ENCODE measurements at places on chromosomes 6 and 20. TPM values are rescaled to one million over a fixed set of nuclear protein-coding genes. Genes with fewer than 3 reads are reported as not detected.

DNA sequence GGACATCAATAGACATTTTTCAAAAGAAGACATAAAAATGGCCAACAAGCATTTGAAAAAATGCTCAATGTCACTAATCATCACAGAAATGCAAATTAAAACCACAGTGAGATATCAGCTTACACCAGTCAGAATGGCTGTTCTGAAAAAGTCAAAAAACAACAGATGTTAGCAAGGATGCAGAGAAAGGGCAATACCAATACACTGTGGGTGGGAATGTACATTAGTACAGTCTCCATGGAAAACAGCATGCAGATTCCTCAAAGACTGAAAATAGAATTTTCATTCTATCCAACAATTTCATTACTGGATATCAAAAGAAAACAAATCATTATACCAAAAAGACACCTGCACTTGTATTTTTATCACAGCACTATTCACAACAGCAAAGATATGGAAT lies 85.3 kb downstream of the DCDC2 start:
- no peak for DNase-seq

Gene PPP1R16B
- 24.3 TPM for total RNA-seq

Gene PIGU
- 11.7 TPM for total RNA-seq

DNA sequence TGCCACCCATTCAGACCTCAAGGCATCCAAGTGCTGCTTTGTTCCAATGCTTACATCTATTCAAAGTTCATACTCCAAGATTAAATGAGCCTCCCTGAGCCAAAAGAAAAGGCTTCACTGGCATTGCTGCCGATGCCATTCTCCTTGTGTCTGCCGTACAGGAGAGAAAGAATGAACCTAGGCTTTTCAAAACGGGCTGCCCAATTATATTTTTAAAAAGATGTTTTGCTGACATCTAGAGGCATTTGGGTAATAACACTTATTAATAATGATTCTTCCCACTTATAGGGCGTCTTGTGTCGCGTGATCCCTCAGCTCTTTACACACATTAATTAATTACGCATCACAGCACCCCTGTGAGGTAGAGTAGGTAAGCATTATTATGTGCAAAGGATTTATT lies 545.6 kb downstream of the PKHD1 start:
- DNase-seq = no peak

DNA sequence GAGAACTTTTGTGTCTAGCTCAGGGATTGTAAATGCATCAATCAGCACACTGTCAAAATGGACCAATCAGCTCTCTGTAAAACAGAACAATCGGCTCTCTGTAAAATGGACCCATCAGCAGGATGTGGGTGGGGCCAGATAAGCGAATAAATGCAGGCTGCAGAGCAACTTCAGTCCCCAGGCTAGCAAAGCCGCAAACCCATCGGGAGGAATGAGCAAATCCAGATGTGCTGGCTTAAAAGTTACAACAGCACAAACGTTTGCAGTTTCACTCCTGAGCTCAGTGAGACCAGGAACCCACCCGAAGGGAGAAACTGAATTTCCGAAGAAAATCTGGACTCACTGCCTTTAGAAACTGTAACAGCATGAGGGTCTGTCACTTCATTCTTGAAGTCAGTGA lies 21.9 kb upstream of the MBOAT1 start:
- DNase-seq = no peak

Gene OPN5
- total RNA-seq = not detected

- no peak for DNase-seq
Observed at GRCh38 chr6:160247457-160247883, 11.2 kb downstream of the SLC22A2 start.

DNA sequence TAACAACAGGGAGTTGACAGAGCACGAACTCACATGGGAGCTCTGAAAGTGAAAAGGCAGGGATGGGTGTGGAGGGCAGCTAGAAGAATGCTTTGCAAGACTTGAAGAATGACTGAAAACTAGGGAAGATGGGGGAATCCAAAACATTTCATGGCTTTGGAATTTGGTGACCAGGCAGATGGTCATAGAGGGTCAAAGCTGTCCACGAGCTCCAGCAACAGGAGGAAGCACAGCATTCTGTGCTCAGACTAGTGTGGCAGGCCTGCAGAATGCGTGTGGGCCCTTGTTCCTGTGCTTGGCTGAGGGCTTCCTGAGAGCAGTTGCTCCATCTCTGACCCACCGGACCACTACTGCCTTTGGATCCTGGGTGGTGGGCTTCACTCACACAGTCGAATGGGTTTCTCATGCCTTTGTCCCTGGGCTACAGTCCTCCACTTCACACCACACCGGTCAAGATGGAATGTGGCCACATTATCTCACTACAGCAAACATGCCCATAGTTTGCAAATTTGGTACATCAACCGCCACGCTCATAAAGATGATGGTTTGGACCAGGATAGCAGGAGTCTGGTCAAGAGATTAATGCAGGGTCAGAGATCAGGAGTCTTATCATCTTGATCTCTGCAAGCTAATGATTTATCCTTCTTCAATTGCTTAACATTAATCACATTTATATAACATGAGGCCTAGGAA lies 100.7 kb downstream of the SGK1 start:
- no peak for DNase-seq

GRCh38 chr6:22783931-22784330 lies 214.6 kb downstream of the HDGFL1 start:
- DNase-seq = no peak

DNA sequence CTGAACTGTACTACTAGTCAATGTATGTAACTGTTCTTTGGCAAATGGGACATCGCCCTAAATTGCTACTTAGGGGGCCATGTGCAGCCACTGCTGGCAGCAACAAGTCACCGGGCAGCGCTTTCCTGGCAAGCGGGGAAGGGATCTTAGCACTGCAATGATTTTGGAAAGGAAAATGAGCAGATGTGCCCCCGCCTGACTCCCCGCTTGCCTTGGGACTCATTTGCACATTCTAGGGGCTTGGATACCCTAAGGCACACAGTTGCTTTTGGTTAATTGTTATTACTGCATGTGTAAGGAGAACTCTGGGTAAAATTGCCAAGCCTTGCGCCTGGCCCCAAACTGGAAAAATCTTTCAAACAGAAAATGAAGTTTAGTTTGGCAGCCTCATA lies 32.2 kb downstream of the CD83 start:
- no peak for DNase-seq

GRCh38 chr20:37185686-37186085 lies 6.3 kb upstream of the MROH8 start:
- no peak for DNase-seq

Gene TCP11
- total RNA-seq = not detected

Gene MCCD1
- total RNA-seq = not detected

DNA sequence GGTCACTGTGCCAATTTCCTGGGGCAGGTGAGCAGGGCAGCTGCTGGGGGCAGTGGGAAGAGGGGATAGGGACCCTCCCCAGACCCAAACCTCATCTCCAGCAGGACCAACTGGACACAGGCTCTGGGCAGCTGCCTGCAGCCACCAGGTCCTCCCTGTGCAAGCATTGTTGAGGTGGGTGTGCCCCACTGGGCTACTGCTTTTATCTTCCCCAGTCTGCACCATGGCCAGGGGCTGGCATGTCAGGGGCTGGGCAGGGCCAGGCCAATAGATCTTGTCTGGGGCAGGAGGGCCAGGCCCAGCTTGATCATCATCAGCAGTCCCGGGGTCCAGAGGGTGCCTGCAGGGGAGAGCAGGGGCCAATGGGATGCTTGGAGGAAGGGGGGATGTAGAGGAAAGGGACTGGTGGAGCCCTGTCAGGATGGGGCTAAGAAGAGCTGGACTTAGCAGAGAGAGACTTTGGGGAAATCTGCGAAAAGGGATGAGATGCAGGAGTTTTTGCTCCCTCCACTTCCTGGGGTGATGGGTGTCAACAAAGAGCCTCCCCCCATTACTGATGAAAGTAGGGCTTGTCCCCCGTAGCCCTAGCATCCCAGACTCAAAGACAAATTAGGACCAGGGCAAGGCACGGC lies 5.7 kb downstream of the EBF4 start:
- peak; percentile 80 for DNase-seq

Gene CLPSL2
- not detected for total RNA-seq

GRCh38 chr20:48794360-48794759 lies 33.4 kb downstream of the PREX1 start:
- no peak for DNase-seq

DNA sequence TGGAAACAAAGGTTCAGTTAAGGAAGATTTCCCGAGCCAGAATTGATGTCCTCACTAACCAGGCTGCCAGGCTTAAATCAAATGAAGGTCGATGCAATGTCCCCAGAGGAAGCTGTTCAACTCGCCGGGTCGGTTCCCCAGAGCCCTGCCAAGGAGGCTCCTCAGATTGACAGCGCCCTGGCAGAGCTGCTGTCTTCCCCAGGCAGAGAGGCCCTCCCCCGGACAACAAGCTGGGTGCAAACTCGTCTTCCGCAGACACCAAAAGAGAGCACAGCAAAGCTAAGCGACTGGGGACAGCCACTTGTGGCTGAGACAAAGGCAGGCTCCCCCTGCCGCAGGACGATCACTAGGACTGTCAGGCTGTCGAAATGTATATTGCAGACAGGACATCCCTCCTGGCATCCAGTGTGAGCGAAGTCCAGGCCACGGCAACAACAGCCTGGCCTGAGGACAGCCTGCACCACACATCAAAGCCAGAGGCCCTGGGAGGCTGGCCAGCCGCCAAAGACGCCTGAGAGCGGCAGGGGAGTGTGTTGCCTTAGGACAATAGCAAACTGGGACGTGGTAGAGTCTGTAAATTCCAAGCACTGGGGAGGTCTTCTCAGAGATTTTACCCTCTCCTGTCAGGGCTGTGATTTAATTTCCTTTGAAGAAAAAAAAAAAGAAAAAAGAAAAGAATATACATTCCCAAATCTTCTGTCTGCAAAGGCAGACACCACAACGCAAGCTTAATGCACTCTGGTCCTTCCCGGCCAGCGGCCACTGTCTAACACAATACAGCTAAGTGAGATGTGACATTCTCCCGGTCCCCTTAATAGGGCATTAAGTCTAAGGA lies 99.1 kb downstream of the HIVEP2 start:
- DNase-seq = peak; percentile 93

Gene PTCRA
- not detected for total RNA-seq

- DNase-seq = no peak
Observed at GRCh38 chr6:16243055-16243454, 4.7 kb downstream of the GMPR start.

DNA sequence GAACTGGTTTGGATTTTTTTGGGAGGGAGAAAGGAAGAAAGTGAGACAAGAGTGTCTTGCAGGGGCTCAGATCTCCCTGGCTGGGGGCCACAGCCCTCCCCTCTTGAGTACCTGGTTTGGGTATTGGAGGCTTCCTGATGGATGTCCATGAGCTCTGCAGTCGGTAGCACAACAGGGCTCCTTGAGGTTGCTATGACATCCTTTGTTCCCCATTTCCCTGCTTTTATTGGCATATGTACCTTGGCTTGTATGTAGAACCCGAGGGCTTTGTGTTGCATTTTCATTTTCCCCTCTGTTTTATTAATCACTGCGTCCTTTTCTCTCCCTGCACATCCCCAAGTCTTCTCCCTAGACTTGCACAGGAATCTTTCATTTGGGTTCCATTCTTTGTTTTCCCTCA lies 355.5 kb upstream of the TSHZ2 start:
- DNase-seq = no peak

Gene LST1
- total RNA-seq = 23.8 TPM

Gene SPATS1
- total RNA-seq = not detected

DNA sequence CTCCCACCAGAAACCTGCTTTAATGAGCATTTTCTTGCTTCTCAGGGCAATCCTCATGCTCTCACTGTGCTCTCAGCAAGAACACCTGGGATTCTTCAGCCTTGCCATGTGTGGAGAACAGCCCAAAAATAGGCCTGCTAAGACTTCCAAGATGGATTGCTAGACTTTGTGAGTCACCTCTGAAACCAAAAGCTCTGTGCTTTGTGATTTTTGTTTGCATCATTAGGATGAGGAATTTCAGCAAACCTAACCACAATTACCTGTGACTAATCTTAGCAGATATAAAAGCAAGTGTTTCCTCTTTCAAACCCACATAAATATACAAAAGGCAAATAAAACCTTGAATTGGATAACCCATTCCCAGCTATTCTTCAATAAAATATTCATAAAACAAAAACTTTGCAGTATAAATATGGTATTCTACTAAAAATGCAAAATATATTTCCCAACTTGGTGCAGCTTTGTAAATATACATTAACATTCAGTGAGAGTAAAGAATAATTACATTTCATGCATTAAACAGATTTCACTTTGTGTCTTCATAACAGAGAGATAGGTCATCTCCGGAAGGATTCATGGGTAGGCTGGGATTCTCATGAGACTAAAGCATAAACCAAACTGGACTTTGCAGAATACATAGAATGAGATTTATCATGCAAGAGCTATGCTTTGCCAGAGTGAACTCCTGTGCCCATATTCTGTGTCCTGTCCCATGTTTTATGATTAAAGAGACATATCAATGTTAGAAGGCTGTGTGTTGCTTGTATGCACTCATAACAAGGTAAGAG lies 33.5 kb downstream of the TPBG start:
- DNase-seq = no peak

DNA sequence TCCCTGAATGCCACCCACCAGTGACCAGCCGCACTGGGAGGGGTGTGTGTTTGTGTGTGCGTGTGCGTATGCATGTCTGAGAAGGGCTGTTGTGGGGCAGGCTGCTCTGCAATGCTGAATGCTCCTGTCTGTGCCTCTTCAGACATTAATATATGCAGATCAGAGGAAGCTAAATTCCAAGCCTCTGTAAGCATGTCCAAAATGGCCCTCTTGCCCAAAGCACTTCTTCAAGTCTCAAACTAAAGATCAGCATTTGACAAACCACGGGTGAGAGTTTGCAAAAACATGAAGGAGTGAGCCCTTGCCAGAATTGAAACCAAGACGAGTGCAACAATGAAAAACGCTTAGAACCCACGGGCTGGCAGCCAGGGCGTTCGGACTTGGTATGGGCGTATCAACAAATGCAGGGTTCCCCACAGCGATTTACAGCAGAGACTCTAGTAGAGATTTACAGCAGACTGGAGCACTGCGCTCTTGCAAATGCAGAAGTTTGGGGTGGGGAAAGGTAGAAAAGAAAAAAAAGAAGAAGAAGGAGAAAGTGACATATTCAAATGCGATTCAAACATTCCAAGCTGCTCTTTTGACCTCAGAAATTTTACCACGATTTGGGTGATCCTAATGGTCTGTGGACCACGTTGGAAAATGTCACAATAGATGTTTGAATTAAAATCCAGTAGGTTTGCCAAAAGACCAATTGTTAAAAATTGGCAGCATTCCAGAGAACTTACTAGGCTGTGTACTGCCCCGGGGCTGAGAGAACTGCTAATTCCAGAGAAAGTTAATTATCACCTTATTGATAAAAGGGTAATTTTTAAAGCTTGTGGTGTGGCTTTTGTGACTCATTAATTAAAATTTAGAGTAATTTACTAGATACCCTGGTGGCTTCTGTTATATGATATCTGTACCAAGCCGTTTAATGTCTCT lies 3.5 kb downstream of the SCML4 start:
- no peak for DNase-seq

Gene NOX3
- not detected for total RNA-seq

Gene DDO
- 3.2 TPM for total RNA-seq

All from mesenteric fat pad (tissue), 1 donor.